ENCODE measurements at places on chromosomes 2 and 18.

GRCh38 chr2:215598376-215598975 lies 162.6 kb upstream of the FN1 start:
- DNase-seq: no peak

DNA sequence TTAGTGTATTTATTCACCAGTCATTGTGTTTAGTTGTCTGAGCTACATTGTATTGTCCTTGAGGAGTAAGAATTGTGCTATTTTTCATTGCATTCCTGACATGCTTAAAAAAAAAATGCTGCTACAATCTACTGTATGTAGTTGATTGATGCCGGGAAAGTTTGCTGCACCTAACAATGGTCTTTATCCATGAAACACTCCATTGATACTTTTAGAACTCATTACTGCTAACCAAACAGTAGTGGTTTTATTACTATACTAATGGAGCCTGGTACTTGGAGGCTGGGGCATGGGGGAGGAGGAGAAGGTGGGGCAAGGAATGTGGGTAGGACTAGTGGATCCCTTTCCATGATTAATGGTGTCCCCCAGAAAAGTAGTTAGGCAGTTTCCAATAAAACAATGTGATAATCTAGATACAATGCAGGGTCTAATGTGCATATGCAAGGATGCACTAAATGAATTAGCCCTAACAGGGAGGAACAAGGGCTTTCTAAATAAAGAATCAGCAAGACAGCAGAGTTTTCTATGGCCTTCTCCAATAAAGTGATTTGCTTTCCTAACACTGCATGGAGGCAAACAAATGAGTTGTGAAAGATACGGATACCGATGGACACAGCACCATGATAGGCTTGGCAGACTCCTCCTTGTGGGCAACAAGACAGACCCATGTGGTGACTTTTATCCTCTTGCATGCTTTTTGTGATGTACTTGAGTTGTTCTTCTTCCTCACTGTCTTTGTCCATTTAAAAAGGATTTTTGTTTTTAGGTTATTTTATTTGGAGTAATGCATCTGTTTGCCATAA lies 78.5 kb downstream of the FMNL2 start:
- DNase-seq: no peak

DNA sequence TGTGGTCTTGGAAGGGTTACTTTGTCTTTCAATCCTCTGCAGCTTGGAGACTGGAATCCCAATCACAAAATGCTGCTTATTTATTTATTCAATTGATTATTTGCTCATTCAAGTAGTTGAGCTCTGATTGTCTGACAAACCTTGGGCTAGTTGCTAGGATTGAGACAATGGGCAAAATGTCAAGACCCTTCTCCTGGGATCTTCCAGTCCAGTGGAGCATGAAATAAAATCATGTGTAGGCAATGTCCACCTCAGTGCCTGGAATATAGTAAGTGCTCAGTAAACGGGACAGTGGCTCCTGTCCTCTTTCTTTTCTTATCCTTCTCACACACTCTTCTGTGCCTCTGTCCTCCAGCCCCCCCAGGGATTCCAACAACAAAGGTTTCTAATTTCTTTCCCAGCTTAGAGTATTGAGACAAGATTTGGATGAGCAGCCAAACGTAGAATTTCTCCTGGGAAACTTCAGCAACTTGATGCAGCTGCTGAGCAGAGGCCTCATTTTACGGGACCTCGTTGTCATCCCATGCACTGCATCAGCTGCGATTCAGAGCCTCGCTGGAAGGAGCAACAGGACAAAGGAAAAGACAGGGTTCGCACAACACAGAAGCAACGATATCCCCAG lies 545.0 kb downstream of the SOX11 start:
- DNase-seq: no peak

DNA sequence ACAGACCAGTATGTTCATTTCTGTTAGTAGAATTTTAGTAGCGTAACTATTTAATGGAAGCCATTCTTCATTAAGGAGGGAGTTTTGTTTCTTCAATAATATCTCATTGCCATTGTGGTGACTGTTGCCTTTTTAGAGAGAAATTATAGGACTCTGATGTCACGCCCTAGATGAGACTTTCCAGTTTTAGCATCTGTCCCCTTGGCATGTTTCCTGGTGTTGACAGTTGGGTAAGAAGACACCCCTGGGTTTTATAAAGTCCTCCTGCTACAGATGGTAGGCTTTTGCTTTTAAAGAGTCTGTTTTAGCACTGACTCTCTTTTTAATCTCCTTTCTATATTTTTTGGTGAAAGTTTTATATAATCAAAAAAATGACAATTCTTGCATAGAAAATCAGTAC lies 41.9 kb downstream of the KCNJ3 start:
- DNase-seq: no peak
